ENCODE measurements at places on chromosomes 13 and 19.

DNA sequence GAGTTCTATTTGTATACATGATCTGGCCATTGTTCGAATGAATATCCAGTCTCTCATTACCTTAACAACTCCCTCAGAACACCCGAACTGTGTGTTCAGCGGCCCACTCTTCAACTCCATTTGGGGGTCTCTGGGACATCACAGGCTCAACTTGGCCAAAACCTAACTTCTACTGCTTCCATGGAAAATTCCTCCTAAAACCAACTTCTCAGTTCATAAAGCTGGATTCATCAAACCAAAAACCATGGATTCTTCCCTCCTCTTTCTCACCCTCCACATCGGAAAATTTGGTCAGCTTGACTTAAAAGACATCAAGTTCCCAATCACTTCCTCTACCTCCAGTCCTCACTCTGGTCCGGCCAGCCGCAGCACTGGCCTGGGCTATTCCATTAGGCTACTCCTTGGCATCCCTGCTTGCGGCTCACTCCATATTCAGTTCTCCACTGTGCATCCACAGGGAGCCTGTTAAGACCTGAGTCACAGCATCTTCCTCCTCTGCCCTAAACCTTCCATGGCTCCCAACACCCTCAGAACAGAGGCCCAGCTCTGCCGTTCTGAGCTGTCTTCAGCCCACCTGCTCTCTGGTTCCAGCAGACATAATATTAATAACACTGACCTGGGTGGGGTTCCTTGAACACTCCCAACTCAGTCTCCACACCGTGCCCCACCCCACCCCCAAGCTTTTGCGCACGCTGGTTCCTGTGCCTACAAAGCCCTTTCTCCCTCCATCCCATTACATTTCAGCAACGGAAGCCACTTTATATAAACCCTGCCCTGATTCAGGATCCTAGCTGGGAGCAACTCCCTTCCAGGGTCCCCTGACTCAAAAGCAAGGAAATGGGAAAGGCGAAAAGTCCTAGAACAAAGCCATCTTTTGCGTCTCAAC, 1.1 kb downstream of the ZNF792 start:
- DNase-seq, result no peak

DNA sequence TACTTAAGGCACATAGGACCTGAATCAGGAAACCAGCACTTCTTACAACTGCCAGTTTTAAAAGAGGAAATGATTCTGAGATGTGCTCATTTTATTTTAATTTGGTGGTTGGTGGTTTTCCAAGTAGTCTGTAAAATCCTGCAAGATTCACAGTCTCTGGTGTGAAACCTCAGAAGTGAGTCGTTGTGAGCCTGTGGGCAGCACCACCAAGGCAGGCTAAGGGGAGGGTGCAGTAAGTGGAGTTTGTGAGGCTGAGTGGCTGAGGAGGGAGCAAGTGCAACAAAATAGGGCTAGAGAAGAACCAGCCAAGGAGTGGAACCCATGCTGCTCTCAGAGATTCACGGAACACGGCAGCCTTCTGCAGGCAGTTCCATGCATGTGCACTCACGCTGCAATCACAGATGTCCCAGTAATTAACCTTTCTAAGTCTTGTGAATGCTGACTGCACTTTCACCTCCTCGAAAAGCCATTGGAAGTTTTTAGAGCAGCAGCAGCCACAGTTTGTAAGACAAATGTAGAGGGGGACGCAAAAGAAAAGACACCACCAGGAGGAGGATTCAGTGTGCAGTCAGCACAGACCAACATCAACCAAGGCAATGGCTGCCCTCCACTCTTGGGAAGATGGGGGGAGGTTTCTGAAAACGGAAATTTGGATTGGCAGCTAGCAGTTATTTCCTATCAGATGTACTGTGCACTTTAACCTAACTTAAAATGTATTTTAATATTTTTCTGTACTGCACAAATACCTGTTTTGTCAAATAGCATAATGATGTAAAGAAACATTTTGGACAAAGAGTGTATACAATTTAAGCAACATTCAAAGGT, 44.9 kb downstream of the ESD start:
- peak; percentile 15 for DNase-seq

DNA sequence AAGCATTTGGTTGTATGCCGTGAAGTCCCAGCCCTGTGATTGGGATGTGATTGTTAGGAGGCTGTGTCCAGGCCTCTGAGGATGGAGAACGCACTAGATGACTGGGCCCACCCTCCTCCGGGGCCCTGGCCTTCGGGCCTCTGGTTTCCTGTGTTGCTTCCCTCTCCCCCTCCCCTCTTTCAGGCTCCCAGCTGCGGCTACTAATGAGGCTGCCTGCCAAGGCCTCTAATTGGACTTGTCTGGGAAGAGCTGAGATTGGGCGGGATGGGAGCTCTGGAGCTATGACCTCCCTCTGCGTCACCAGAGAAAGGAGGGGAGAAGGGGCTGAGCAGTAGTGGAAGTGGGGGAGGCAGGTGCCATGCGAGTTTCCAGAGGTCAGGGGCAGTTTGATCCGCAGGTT, 9.9 kb downstream of the PTH2 start:
- no peak for DNase-seq

GRCh38 chr19:23305555-23305954, 55.4 kb upstream of the ZNF724 start:
- no peak for DNase-seq

DNA sequence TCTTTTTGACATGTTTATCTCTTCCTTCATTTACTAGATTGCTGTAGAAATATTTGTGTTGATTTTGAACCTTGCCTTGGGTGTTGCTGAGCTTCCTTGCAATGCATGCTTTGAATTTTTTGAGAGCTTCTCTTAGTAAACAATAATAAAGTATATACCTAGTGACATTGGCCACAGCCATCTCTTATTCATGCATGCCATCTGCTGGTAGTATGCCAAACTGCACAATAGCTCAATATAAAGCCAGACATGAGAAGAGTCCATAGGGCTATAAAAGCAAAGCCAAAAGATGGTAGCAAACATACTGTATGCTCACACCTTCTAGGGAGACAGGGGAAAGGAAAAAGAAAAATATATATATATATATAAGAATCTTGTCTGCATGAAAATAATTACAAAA, 18.9 kb upstream of the ZSCAN5A start:
- DNase-seq, result no peak

DNA sequence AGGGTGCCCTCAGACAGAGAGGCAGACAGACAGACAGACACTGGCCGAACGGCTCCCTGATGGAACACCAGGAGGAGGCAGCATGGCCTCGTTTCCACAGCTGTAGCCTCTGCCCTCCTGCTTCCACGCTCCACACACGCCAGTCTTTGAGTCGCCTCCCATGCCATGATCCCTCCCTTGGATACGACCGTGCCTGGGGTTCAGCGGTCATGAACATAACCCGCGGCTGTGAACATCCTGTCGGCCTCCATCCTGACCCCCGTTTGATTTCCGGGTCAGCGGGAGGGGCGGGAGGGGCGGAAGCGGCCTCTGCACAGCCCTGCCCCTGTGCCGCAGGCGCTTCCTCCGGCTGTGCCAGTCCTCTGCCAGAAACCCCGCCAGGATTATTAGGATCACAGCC, 23.4 kb downstream of the GP6 start:
- DNase-seq, result no peak
